ENCODE measurements at places on chromosomes 12 and 14.

- DNase-seq: no peak
Measured at GRCh38 chr14:100823413-100824080, 2.4 kb upstream of the MEG3 start.

DNA sequence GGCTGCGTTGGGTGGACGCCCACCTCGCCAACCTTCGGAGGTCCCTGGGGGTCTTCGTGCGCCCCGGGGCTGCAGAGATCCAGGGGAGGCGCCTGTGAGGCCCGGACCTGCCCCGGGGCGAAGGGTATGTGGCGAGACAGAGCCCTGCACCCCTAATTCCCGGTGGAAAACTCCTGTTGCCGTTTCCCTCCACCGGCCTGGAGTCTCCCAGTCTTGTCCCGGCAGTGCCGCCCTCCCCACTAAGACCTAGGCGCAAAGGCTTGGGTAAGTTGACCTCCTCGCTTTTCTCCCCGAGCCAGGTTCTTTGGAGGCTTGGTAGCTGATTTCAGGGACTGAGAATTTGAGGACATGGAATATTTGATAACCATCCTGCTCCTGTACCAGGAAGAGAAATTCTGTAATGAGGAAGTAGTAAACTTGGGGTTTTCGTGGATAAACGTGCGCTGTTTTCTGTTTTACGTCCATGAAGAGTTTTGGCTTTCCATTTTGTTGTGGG is 530 bp downstream of the APAF1 start:
- no peak for DNase-seq

- no peak for DNase-seq
Measured at GRCh38 chr14:40072175-40072574, 639.9 kb upstream of the FBXO33 start.

DNA sequence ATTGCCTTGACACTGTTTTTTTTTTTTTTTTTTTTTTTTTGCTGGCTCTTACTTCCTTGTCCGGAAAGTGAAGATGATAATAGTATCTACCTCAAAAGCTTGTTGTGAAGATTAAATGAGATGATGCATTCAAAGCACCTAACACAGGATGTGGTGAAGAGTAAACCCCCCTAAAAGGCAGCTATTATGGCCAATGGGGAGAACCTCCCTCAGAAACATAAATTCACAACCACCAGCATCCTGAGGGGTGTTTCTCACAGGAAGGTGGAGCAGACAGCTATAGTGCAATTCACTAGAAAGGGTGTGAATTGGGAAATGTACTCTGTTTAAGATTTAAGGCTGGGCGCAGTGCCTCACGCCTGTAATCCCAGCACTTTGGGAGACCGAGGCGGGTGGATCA is 85.4 kb upstream of the CRY1 start:
- DNase-seq: no peak

GRCh38 chr14:89359477-89360222 is 57.4 kb downstream of the FOXN3 start:
- DNase-seq: no peak

GRCh38 chr12:101806265-101806664 is 24.5 kb downstream of the GNPTAB start:
- no peak for DNase-seq

- DNase-seq: no peak
Measured at GRCh38 chr12:46266382-46266791, 2.5 kb downstream of the SLC38A1 start.

GRCh38 chr14:76876076-76876475 is 49.9 kb downstream of the LRRC74A start:
- DNase-seq: no peak

DNA sequence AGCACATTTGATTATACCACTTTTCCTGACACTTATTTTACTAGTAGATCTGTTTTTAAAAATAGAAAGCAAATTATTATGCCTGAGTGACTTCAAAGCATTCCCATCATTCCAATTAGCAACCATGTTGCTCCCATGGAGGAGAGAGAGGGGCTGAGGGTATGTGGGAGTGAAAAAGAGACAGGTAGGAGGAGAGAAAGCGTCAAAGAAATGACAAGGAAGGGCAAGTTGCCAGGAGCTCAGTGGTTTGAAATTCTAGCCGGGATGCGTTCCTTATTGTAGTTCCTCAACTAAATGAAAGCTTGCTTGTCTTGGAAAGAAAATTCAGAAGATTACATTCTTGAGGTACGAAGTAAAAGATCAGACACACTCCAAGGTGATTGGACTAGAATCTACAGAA is 92.4 kb upstream of the PKP2 start:
- DNase-seq: no peak

DNA sequence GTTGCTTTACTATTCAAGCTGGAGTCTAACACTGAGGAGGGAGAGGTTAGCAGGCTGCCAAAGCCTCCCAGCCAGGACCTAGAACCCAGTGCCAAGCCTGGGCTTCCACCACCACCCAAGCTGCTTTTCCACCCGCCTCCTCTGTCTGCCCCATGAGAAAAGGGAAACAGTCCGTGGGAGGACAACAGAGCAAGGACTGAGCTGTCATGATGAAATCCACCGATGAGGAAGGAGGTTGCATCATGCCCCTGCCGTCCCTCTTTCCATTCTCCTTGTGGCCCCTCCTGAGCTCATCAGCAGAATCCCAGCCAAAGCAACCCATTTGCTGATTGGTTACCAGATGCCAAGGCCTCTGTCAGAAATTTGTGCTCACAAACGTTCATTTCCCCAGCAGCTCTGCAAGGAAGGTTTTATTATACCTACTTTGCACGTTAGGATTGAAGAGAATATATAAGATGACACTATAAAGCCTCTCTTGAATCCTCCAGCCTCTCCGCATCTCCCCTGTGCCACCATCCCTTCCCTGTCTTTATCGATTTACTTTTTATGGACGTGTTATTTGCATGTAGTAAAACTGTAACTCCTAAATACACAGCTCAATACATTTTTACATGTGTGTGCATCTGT is 6.3 kb upstream of the SERPINA1 start:
- no peak for DNase-seq

DNA sequence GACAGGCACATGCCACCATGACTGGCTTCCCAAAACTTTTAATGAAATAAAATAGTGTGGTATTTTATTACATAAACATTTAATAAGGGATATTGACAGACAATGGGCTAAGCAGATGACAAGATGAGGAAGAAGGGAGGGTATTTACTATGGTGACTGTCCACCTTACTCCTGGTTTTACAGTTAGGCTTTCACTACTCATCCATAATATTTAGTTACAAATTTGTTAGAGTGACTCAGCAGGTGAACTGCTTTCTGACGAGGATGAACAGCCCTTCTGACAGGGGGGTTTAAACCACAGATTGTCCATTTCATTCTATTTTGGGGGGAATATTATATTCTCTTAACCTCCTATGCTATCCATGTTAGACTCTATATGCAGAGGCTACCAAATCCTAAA is 3.6 kb upstream of the PALS1 start:
- no peak for DNase-seq

- DNase-seq: no peak
Measured at GRCh38 chr12:53067074-53067992, 11.9 kb downstream of the SPRYD3 start.

- no peak for DNase-seq
Measured at GRCh38 chr14:60933920-60934655, 46.8 kb downstream of the TRMT5 start.

- DNase-seq: no peak
Measured at GRCh38 chr12:2163177-2163941, 110.6 kb downstream of the CACNA1C start.

DNA sequence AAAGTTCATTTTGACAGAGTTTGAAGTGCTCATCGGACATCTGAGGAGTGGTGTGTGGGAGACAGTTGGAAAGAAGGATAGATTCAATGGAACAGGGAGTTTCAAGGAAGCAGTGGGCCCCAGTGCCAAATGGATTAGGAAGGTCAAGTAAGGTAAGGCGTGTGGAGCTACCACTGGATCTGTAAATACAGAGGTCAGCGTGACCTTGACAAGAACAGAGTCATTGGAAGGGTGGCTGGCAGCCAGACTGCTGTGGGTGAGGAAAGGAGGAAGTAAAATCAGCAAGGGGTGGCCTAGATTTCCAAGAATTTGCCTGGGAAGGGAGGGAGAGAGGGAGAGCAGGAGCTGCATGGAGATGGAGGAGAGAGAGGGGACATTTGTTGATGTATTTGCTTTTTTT is 68.2 kb upstream of the IGF1 start:
- no peak for DNase-seq

GRCh38 chr14:35368583-35369392 is 35.8 kb downstream of the NFKBIA start:
- DNase-seq: no peak

- no peak for DNase-seq
Measured at GRCh38 chr14:102819747-102820330, 42.6 kb downstream of the TRAF3 start.

DNA sequence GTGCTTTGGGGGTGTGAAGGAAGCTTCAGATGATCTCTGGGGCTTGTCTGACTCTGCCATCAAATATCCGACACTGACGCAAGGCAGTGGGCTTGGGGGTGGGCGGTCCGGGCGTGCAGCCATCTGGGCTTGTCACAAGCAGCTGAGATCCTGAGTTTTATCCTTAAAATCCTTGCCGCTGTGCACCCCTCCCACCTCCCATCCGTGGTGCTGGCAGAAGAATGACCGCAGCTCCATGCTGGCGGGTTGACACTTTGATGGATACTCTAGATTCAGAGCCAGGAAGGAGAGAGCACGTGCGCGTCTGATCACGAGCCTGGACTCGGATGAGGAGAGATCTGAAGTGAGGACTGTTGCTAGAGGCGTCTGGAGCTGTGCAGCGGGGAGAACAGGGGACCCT is 3.0 kb downstream of the ZFYVE21 start:
- DNase-seq: no peak

- no peak for DNase-seq
Measured at GRCh38 chr12:88241862-88242570, 99.9 kb downstream of the TMTC3 start.
